Ovary (tissue), 10 donors: ENCODE measurements at places on chromosomes 3 and 15.

DNA sequence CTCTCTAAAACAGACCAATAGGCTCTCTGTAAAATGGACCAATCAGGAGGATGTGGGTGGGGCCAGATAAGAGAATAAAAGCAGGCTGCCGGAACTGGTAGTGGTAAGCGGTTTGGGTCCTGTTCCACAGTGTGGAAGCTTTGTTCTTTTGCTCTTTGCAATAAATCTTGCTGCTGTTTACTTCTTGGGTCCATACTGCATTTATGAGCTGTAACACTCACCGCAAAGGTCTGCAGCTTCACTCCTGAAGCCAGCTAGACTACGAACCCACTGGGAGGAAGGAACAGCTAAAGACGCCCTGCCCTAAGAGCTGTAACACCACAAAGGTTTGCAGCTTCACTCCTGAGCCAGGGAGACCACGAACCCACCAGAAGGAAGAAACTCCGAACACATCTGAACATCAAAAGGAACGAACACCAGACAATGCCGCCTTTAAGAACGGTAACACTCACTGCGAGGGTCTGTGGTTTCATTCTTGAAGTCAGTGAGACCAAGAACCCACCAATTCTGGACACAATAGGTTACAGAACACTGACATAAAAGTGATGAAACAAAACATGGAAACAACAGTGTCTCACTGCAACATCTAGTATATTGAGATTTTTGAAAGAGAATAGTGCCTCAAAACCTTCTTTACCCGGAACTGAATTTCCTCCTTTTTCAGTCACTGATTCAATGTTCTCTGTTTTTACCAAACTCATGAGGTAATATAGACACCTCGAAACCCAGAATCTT lies 28.8 kb upstream of the PLSCR2 start:
- DNase-seq, result no peak

DNA sequence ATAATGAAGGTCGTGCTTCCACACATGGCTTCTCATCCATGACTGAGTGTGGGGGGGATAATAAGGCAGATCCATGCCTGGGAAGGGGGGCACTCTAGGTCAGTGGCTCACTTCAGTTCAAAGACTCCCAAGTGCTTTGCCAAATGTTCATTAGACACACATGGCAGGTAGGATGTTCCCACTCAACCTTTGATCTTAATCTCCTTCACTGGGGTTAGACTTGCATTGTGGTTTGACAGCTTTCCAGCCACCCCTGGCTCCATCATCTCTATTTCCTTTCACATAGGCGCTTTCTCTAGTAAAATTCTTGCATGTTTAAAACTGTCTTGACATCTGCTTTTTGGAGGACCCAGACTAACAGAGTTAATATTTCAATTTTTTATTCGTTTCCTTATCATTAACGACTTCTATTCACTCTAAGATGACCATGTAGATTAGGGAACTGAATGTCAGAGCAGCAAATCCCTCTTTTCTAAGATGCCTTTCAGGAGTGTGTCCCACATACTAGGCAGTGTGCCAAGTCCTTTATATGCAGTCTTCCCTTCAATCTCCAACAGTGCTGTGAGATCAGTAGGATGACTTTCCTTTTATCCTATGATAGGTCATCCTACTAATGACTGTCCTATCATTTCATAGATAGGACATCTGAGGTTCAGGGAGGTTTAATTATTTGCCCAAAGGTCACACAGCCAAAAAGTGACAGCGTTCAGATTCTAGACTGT lies 57.9 kb downstream of the BTD start:
- no peak for DNase-seq

GRCh38 chr15:65389226-65389625 lies 11.4 kb upstream of the IGDCC3 start:
- no peak for DNase-seq

DNA sequence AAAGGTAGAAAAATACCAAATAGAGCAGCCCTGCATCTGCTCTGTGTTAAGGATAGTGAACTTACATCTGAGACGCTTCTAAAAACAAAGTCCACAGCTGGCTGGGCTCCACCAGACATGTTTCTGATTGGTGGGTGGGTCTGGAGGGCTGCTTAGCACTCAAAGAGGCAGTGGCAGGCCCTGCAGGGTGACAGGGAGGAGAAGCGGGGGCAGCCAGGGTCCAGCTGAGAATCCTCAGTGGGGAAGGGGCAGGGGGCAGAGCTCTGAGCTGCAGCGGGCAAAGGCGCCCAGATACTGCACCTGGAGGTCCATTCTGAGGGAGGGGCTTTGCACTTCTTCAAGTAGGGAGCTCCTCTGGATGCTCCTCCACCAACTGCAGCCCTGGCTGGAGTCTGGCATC lies 28.1 kb downstream of the PRR23E start:
- no peak for DNase-seq

DNA sequence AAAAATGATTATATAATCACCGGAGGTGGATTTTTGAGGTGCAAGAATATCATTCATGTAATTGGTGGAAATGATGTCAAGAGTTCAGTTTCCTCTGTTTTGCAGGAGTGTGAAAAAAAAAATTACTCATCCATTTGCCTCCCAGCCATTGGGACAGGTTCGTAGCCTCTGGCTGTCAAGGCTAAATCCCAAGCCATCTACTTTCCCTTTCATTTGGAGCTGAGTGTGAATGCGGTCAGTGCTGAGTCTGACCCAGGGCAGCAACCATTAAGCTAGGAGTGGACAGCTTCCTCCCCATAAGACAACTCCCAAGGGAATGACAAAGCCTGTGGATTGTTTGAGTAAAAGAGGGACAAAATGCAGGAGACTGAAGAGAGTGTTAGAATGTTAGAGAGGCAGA lies 33.6 kb downstream of the PARP14 start:
- no peak for DNase-seq

DNA sequence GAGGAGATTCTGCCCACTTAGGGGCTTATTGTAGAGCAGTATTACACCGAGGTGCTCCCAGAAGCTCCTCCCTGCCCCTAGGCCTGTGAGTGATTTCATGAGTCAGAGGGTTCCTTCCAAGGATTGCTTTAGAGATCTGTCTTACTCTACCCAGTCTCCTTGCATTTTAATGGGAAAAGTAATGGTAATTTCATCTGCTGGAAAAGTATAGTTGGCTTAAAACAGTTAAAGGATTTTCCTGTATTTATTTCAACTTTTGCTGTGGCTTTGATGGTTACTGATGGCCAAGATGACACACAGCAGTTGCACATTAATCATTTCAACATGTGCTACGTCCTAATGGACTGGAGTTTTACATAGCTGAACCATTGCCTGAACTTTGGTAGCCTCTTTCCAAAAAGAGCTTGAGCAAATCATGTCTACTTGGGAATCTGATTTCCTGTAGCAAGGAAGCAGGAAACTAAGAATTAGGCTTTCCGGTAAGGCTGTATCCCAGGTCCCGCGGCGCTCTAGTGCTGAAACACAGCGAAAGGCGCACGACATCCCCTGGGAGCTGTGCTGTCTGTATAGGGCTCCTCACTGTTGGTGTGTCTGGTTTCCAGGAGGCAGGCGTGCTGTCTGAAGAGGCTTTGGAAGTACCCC lies 9.2 kb upstream of the PGPEP1L start:
- DNase-seq, result no peak

- DNase-seq, result no peak
These were observed 87.9 kb upstream of the MEF2A start for GRCh38 chr15:99477791-99478471.

DNA sequence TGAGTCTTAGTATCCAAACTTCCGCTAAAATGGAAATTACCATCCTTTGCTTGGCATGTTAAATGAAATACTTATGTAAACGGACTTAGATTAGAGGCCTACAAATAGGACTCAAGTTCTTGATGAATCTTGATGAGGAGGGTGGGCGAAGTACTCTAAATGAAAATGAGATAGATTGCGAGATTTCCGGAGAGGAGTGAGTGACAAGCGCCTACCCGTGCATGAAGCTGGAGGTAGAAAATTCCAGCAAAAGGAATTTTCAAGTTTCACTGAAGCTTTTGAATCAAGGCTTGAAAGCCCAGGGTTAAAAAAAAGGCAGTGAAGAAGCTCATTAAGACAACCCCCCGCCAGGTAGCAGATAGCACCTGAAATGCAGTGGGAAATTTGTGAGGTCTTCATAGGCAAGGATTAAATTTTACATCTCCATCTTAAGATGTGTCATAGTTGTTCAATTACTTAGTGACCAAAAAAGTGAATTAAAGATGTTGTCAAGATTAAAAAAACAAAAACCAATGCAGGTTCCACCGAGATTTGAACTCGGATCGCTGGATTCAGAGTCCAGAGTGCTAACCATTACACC lies 655 bp upstream of the RAB11A start:
- DNase-seq, result no peak

GRCh38 chr3:45950686-45951600 lies 7.7 kb downstream of the CXCR6 start:
- no peak for DNase-seq

- DNase-seq, result no peak
These were observed 155.5 kb downstream of the POLR2M start for GRCh38 chr15:57861815-57862586.

DNA sequence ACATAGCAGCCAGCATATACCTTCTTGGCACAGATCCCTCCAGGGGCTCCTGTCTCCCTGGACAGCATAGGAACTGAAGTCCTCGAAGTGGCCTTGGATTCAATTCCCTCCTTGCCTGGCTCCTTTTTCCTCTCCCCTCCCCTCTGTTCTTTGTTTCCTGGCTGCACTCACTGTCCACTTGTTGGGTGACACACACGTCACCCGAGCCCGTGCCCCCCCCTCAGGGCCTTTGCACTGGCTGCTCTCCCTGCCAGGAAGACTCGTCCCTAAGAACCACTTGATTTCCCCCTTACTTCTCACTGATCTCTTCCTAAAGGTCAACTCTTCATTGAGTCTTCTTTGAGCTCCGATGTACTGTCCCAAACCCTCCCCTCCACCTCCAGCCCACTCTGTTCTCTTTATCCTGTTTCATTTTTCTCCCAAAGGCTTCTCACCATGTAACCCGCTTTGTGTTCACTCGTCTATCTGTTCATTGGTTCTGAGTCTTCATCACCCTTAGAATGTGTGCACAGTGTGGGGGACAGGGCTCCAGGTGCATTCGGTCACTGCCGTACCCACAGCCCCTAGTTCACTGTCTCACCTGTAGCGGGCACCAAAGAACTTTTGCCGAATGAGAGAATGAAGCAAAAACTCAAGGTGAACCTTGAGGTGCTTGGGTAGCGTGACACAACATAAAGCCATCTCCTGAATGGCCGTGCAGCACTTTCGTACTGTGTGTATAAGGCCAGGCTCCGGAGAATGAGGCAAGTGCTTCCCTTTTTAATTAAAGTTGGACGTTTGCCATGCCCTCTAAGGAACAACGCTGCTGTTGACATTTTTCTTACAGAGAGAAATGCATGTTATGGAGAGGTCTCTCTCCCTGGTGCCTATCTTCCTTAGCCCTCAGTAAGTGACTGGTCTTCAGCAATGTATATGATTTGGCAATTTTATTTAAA lies 74.0 kb downstream of the CHRNA7 start:
- no peak for DNase-seq

GRCh38 chr3:116390318-116390717 lies 55.0 kb downstream of the LSAMP start:
- DNase-seq, result no peak

- DNase-seq, result no peak
These were observed 65.1 kb upstream of the GUCA1C start for GRCh38 chr3:109018828-109019227.

- DNase-seq, result no peak
These were observed 961.4 kb upstream of the CFAP20DC start for GRCh38 chr3:60011218-60011617.

DNA sequence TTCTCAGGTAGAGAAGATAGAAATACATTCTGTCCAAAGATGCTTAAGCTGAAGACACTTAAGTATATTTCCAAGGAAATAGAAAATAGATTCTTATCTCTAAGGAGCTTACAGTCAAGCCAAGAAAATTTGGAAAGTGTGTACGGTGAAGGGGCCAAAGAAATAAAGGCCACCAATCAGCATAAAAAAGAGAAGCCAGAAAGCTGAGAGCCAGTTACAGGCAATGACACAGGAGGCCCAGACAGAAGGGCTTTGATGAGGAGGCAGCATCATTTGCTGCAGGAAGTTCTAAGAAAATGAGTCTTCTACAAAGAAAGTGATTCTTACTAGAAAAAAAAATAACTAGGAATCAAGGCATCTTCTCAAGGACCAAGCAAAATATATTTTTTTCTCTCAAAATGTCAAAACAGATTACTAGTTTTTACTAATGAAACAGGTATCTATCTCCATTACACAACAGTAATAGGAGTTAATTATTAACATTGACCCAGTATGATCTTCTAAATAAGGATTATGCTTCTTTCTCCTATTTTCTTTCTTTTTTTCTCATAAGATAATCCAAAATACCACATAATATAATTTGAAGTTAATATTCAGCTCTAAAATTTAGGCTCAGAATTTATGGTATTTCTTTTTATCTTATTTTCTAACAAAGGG lies 82.1 kb upstream of the PHLDB2 start:
- DNase-seq, result no peak

GRCh38 chr3:7265736-7266135 lies 404.8 kb downstream of the GRM7 start:
- DNase-seq, result no peak

DNA sequence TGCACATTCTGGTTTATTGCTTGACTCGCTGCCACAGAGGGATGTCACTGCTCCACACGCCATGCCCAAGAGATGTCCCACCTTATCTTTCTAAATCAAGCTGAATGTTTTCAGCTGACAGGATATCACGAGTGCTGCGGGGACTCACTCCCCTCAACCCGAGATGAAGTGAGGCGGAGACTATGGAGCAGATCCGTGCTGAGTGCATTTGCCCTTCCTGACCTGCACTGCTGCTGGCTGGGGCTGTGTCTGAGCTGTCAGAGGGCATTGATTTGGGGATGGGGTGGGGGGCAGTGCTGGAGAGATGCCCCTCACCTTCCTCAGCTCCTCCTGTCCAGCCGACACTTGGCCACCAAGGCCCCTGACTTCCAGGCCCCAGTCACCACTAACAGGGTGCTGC lies 40.5 kb upstream of the CSPG4 start:
- no peak for DNase-seq

DNA sequence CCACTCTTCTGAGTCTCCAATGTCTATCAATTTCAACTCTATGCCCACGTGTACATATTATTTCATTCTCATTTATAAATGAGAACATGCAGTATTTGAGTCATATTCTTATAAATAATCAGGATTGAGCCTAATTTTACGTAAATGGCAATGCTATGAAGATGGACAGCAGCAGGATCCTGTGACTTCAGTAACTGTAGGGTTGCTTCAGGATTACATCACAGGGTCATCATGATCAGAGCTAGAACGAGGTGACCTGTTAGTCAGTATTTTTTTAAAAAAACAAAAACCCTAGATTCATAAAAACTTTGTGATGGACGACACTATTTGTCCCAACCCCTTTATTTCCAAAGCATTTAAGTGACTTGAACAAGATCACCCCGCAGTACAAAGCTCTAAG lies 21.8 kb downstream of the SHC4 start:
- no peak for DNase-seq

GRCh38 chr15:78750566-78750965 lies 60.7 kb downstream of the ADAMTS7 start:
- DNase-seq, result no peak

GRCh38 chr3:139473155-139473771 lies 3.1 kb downstream of the RBP2 start:
- no peak for DNase-seq

- no peak for DNase-seq
These were observed 166.6 kb downstream of the ANO10 start for GRCh38 chr3:43455233-43455632.
